Activated CD4-positive, alpha-beta T cell treated with anti-CD3 and anti-CD28 coated beads for 1 hour (primary cell): ENCODE measurements at places on chromosomes 6 and 20.
A peak's percentile ranks its signal among the peaks of the same experiment; 100 is the strongest.

DNA sequence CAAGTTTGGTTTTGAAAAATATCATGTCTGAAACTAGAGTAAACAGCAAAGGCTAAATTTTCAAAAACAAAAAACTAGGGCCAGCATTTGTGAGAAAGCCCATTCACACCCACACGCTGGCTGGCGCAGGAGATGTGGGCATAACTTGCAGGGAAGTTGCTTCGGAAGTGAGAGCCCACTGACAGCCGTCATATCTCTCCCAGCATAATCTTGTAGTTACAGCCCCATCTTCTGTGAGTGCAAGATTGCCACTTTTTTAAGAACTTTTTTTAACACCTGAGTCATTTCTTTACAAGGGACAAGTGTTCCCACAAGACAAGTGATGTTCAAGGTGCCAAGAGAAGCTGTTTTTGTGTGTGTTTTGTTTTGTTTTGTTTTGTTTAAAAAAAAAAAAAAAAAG is 212.5 kb upstream of the CNR1 start:
- DNase-seq = no peak

DNA sequence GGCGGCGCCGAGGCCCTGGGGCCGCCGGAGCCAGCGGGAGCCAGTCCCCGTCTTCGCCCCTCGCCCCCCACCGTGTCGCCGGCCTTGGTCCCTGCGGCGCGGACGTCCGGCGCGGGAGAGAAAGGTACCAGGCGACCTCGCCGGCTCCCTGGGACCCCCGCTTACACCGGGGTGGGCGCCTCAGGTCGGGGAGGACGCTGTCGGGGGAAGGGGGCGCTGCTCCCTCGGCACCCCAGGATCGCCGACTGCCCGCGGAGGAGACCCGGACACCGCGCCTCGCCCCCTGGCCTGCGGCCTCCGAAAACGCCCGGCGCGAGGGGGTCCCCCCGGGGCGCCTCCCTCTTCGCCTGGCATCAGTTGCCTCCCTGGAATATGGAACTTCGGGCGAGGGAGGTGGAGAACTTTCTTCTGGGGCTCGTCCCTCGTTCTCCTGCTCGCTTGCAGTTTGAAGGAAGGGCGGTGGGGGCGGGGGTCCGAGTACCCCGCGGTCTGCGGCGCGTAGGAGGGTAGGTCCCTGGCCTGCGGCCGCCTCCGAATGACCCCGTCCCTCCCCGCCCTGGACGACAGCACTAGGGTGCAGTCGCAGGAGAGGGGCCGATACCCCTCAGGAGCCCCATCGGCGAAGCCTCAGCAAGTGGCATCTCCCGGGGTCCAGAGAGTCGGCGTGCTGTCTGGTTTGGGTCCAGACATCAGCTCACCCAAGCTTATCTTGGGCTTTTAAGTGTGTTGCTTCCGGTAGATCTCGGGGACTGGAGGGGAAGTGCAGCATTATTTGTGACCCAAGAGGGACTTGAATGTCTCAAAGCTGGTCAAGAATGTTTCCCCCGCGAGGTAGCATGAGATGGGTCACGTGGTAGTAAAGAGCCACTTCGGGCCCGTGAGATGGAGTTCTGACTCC is 549 bp downstream of the ANKRD6 start:
- DNase-seq = peak; percentile 9

- no peak for DNase-seq
Observed at GRCh38 chr6:19067165-19067564, 680.0 kb downstream of the RNF144B start.

GRCh38 chr20:8154638-8155037 is 22.6 kb downstream of the PLCB1 start:
- no peak for DNase-seq

DNA sequence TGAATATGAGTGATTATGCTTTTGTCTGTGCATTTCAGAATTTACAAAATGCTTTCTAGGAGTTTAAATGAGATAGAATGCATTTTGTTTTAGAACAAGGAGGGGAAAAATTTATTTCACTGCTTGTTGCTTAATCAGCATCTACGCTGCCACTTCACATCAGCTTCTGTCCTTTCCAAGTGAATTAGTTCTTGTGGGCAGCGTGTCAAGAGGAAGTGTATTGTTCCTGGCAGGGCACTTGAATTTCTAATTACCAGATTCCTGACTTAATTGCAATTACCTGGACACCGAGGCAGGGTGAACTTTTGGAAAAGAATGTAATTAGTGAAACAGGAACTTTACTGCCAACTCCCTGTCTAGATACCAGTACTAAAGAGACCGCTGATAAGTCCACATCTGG is 263.5 kb downstream of the TMEM242 start:
- no peak for DNase-seq

GRCh38 chr6:119308048-119308570 is 41.5 kb downstream of the MAN1A1 start:
- DNase-seq = no peak

DNA sequence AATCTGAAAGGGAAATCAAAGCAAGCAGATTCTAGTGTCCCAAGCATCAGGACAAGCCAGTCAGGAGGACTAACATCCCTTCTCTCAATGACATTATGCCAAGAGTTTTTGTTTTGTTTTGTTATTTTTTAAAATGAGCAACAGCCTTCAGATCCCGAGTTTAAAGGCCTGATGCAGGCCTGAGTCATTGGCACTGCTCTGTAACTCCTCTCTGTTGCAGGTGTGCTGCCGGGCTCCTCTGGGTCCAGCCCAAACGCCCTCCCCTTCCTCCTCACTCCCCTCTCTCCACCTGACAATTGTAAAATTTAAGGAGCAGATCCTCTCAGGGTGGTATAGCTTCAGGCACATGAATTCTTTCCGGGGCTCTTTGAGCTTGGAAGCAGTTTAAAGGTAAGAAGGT is 502.0 kb downstream of the BMP2 start:
- DNase-seq = no peak

- DNase-seq = no peak
Observed at GRCh38 chr20:7695635-7696034, 244.6 kb downstream of the HAO1 start.

DNA sequence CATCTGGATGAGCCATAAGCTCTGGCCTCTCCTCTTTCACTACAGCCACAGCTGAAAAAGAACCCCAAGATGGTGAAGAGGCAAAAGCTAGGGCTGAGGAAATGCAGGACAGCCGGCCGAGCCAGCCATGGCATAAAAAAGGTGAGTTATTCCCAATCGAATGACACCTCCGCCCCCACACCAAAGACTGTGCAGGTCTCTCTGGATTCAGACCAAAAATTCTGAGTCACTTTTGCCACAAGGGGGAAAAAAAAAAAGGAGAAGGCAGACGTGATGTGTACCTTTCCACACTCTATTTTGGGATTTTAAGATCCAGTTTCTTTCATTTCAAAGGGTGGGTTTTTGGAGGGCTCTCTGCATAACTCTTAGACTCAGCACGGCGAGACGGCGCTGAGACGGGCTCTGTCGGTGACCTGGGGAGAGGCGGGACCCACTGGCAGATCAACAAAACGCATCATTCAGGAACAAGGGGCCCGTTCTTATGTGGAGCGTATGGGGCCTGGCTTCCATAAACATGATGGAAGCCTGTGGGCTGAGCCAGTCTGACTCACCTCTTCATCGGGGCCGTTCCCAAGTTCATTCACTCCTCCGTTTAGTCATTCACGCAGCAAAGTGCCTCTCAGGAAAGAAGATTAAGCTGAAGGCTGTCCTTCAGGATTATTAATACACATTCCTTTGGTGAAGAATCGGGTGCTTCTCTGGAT is 54.8 kb downstream of the NFATC2 start:
- no peak for DNase-seq
